LNCaP clone FGC (cell line): ENCODE measurements at places on chromosomes 16 and 17.

DNA sequence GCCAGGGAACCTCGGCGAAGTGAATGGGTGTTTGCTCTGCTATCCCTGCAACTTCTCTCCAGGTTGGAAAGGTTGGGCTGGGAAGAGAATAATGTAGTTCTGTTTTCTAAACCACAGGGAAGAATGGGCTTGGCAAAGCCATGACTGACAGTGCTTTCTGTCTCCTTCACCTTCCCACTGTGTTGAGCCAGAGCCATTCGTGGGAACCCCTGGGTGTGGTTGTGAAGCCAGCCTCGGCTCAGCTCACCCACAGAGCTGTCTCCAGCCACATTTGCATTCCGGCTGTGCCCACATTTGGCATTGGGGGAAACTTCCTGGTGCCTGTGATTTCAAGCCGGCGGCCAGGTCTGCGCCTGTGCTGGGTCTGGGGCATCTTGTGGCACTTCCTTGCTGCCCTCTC lies 39.9 kb downstream of the BAIAP2 start:
- DNase-seq: no peak

DNA sequence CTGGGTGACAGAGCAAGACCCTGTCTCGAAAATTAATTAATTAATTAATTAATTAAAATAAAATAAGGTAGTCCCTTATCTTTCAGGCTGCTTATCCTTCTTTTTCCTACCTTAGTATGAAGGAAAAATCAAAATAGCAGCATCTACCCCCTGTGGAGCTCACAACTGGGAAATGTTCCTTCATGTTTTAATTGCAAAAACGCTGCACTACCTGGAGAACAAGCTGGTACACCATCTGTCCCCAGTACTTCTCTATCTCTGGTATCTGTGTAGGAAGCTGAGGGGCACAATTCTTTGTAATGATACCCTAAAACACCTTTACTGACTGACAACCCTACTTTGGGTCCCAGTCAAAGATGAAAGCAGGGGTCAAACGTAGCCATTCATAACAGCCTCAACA lies 55.1 kb upstream of the MNT start:
- DNase-seq: no peak

DNA sequence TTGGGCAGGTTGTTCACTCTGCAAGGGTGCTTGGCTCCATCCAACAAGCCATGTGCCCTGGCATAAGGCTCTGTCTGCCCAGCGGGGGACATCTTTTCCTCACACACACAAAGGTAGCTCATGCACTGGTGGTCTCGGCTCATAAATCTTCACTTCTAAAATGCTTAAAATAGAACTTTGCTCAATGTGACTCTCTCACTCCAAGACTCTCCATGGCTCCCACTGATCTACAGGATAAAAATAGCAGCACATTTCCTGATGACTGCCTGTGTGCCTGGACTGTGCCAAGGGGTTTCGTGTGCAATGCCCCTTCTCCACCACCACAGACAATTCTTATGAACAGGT lies 15.1 kb upstream of the CIBAR2 start:
- DNase-seq: no peak

GRCh38 chr17:60506312-60506711 lies 19.7 kb downstream of the APPBP2 start:
- no peak for DNase-seq

DNA sequence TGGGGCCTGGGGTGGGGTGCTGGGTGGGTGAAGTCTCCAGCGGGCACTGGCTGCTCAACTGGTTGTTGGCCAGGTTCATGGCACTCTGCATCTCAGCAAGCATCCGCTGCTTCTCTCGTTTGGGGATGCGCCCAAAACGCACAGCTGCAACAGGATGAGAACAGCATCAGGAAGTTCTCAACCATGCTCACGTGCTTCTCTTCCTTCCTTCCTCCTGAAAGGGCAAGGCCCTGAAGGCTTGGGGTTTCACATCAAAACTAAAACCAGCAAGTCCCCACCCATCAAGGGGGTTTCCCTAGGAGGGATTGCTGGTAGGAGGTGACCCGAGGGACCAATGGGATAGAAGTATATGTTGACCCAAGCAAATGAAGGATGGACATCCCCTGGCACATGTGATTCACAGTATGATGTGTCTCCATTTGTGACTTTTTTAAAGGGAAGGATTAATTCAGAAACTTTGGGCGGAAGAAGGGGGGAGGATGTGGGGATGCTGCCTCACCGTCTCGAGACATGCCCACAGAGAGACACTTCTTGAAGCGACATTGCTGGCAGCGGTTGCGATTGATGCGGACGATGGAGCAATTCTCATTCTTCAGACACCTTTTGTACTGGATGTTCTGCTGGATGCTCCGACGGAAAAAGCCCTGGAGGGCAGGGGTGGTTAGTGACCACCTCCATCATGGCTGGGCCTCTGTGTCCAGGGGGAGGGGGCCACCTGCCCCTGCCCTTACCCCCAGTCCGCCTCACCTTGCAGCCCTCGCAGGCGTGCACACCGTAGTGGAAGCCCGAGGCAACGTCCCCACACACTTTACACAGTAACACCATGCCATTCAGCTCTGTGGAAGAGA lies 4.2 kb downstream of the NR1D1 start:
- DNase-seq: no peak

- no peak for DNase-seq
Measured at GRCh38 chr16:51696376-51696775, 545.3 kb upstream of the SALL1 start.

- no peak for DNase-seq
Measured at GRCh38 chr16:50659806-50660205, 21.3 kb downstream of the SNX20 start.
